ENCODE measurements at places on chromosomes 3 and 15.

DNA sequence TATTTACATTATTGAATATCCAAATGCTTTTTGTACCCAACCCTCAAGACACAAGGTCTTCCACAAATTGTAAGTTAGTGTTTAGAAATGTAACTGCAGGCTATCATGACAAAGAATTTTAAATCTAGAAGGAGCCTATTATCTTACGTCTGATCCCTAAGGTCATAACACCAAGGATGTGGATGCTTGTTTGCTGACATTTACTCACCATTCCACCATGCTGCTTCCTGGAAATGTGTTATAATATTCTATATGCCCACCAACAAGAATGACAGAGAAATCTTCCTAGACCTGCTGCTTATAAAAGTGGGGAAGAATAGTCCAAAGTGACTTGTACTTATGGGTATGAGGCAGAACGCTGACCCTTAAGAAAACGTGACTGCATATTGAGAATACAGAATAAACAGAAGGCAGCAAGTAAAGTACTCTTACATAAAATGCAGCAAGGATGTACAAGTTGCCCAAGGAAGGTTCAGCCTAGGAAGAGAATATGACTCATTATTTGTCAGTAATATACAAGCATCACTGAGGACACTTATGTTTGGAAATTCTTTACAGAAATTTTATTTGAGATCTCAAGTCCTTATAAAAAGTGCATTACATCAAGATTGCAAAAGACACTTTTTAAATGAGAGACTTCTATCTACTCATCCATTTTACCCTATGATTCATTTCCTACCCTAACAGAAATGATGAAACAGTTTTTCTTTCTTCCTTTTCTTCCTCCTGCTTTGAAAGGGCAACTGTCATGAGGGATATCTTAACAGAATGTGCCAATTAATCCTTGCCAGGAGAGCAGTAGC lies 59.6 kb downstream of the ESYT3 start:
- peak; percentile 14 for DNase-seq

DNA sequence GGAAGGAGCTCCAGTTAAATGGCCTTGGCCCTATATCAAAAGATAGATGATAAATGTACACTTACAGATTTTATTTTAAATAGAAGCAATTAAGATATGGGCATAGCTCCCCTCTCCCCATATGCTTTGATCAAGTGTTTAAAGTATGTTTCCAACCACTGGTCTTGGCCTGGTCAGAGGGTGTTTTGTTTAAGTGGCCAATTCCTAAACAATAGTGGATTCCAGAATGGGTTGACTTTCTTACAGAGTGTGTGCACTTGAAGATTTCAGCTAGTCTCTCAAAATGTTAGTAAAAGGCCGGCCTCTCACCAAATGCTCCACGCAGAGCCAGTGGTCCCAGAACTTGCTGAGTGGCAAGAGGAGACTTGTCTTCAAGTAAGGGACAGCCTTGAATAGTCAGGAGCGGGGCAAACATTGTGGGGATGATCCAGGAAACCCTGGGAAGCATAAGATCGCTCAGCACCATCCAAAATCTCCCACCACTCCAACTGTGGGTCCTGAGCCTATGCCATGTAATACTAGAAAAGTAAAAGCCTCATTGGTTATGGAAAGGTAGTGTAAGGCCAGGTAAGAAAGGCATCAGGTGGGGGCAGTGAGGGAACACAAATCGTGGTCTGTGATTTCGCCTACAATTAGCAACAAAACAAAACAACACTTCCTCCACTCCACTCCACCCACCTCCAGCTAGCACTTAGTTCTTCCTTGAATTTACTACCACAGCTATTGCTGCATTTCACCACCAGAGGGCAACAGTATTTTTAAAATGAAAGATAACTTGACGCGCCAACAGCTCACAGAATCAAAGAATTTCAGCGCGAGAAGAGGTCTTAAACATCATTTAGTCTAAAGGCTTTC lies 4.8 kb downstream of the RARRES1 start:
- peak; percentile 58 for DNase-seq

GRCh38 chr3:454986-455385 lies 258.4 kb downstream of the CHL1 start:
- no peak for DNase-seq

- DNase-seq, result no peak
These were observed 704.2 kb downstream of the EDEM1 start for GRCh38 chr3:5891711-5892110.

DNA sequence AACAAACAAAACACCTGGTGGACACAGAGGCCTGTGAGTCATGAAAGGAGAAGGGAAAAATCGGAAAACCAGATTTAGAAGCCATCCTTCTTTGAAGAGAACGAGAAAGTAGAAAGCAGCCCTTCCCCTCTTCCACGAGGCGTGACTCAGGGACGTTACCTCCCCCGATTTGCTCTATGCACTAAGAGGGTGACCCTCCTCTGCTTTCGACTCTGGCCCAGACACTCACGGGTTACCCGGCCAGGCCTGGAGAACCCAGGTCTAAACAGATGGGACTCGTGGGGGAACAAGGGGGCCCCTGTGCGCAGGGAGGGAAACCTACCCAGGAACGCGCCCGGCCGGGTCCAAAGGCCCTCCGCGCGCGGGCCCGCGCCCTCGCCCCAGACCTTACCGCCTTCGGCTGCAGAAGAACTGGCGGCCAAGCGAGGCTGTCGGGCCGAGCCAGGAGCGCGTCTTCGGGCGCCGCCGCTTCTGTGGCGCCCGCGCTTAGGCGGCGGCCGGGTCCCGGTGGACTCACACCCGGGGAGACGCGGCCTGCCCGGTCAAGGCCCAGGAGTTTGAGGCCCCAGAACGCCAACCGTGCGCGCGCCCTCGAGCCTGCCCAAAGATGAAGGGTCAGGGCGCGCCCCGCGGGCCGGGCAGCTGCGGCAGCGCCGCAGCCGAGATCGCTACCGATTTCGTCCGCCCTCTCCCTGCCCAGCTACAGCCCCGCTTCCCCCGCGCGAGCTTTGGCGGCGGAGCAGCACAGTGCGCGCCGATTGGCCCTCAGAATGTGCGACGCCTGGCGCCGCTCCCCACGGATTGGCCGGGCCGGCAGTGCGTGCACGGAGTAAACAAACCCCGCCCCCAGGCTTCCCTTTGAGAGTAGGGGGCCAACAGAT lies at the start of gene TFDP2:
TSS of gene TFDP2 (minus strand) at position 753 of the 881 bp plus-strand sequence. CDS start 47,795 bp downstream, outside the sequence.
- peak; percentile 90 for DNase-seq

DNA sequence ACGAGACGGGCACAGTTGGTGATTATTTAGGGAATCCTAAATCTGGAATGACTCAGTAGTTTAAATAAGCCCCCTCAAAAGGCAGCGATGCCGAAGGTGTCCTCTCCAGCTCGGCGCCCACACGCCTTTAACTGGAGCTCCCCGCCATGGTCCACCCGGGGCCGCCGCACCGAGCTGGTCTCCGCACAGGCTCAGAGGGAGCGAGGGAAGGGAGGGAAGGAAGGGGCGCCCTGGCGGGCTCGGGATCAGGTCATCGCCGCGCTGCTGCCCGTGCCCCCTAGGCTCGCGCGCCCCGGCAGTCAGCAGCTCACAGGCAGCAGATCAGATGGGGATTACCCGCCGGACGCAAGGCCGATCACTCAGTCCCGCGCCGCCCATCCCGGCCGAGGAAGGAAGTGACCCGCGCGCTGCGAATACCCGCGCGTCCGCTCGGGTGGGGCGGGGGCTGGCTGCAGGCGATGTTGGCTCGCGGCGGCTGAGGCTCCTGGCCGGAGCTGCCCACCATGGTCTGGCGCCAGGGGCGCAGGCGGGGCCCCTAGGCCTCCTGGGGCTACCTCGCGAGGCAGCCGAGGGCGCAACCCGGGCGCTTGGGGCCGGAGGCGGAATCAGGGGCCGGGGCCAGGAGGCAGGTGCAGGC lies 318.0 kb downstream of the FGF12 start:
- DNase-seq, result peak; percentile 31

GRCh38 chr3:158847452-158847821 lies 45.6 kb downstream of the MFSD1 start:
- DNase-seq, result no peak
